ENCODE measurements at places on chromosomes 5 and 9.

GRCh38 chr5:126004636-126005035 is 418.6 kb upstream of the GRAMD2B start:
- no peak for DNase-seq

DNA sequence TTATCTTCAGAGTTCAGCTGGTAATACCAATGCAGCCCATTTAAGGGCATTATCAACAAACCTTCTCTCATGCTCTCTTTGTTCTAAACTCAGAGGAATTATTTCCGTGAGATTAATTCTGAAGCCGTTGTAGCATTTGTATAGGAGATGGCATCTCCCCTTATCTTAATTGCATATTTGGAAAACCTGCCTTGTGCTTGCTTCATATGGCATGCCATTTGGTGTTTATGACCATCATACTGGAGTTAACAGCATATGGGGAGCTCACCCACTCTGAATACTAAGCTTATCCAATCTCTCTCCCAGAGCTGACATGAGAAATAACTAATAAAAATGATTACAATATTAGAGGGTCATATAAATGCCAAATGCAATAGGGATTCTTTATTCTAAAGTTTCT is 243.2 kb downstream of the BRINP1 start:
- DNase-seq, result no peak

- no peak for DNase-seq
These were observed 386.3 kb downstream of the ENC1 start for GRCh38 chr5:74254257-74254656.

GRCh38 chr5:119468286-119468685 is 16.0 kb downstream of the HSD17B4 start:
- no peak for DNase-seq

GRCh38 chr9:132698989-132699388 is 28.7 kb downstream of the GTF3C4 start:
- DNase-seq, result no peak

DNA sequence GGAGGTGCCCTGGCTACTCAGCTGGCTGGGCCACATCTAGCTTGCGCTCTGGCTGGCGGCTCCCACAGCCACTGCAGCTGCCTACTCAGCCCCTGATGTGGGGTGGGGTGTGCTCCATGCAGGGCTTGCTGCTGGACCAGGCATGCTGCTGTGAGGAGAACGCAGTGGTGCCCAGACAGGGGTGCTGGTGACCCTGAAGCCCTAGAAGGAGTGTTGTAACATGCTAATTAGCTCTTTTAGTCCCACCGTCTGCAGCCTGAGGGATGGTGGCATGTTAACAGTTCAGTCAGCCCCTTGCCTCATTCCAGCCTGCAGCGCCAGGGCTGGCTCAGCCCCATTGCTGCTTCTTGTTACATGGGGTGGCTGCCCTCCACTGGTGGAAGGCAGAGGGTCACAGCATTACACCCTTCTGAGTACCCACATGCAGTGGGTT is 642.3 kb downstream of the DMRTA1 start:
- no peak for DNase-seq

DNA sequence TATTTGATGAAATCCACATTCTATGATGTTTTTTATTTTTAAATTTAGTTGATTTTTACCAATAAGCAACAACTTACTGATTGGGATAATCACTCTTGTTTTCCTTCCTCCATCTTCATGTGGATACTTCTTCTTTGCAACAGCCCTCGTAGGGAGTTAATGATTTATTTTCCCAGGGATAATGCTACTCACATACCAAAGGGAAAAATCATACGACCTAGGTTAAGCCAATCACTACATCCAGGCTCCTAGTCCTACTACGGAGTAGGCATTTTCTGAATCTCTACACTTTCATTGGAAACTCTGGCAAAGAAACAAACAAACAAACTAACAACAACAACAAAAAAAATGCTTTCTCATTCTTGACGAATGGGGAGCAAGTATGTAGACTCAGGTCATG is 663.4 kb downstream of the PTPRD start:
- no peak for DNase-seq

- DNase-seq, result peak; percentile 55
These were observed 8.0 kb upstream of the PCA3 start for GRCh38 chr9:76756268-76756640.

- no peak for DNase-seq
These were observed 209.6 kb upstream of the TNC start for GRCh38 chr9:115327436-115328122.

- DNase-seq, result no peak
These were observed 83.9 kb upstream of the SLCO6A1 start for GRCh38 chr5:102582696-102583095.

- no peak for DNase-seq
These were observed 415.7 kb downstream of the PLK2 start for GRCh38 chr5:58044166-58044565.

DNA sequence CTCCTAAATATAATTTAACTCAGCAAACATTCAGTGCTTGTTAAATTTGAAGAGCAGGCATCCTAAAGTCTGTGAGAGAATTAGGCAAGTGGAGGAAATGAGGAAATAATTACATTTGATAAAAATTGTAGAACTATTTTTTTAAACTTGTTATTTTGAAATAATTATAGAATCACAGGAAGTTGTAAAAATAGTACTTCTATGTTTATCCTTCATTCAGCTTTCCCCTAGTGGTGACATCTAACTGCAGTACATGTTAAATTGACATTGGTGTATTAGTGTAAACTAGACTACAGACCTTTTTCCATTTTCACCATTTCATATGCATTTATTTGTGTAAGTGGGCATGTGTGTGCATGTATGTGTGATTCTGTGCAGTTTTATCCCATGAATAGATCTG is 51.6 kb downstream of the F2RL2 start:
- no peak for DNase-seq
